SW 1271 (cell line): ENCODE measurements at places on chromosomes 2 and 18.

DNA sequence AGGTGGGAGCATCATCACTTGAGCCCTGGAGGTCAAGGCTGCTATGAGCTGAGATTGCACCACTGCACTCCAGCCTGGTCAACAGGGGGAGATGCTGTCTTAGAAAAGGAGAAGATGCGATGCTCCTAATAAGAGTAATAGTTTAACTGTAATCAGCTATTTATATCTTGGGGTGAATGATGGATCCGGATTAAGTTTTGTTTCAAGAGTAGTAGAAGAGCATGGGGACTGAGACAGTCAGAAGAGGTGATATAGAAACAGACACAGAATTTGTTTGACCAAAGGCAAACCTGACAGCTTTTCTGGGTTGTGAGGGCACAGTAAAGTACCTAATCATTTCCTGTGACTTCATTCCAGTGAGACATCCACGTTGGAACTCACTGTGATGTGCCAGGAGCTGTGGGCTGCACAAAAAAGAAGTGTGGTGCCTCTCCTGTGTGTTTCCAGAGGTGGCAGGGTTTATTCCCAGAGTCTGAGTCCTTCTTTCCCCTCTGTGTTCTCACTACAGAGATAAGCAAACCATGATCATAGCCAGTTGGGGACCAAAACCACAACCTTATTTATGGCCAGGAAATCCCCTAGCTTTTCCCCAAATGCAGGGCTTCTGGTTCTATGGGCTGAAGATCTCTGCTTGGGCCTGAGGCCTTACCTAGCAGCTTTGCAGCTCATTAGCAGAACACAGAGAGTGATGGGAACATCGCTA is 113.7 kb downstream of the XRCC5 start:
- peak; percentile 39 for DNase-seq

- DNase-seq, result no peak
Measured at GRCh38 chr2:149984311-149984710, 396.7 kb upstream of the MMADHC start.

DNA sequence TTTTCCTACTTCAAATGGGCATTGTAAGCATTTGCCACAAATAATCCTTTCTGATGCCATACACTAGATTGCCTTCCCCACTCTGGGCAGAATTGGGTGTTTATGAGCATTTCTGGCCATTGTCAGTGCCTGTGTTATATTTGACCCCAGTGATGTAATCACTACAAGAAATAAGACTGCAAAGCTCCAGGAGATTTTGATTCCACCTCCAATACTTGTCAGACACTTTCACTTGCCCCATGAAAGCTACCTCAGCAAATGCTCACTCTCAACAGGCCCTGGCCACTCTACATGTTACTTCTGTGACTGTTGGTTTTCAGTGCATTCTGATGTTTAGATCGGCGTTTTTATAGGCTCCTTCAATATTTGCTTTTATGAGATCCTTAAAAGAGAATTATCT is 135.1 kb downstream of the GFPT1 start:
- no peak for DNase-seq

- DNase-seq, result no peak
Measured at GRCh38 chr2:209451209-209451834, 27.5 kb downstream of the MAP2 start.

- DNase-seq, result no peak
Measured at GRCh38 chr2:27162151-27163121, 13.6 kb downstream of the TCF23 start.

- DNase-seq, result no peak
Measured at GRCh38 chr2:162075689-162076132, 1.7 kb upstream of the DPP4 start.

DNA sequence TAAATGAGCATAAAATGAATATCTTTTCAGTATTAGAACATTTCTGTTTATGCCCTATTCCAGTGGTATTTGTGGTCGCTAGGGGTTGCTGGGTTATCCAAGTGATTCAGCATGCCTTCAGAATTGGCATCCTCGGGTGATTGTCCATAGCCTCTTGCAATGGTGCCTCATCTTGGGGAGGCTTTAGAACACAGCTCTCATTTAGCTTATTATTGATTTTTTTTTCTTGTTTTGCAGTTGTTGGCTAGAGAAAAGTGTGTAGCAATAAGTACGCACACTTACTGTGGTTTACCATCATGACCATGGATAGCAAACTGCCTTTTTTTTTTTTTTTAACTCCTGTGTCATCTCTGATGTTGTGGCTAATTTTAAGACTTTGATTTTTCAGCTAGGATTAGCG is 33.6 kb downstream of the PLEKHA3 start:
- no peak for DNase-seq

GRCh38 chr2:184780944-184781343 is 182.6 kb downstream of the ZNF804A start:
- no peak for DNase-seq

DNA sequence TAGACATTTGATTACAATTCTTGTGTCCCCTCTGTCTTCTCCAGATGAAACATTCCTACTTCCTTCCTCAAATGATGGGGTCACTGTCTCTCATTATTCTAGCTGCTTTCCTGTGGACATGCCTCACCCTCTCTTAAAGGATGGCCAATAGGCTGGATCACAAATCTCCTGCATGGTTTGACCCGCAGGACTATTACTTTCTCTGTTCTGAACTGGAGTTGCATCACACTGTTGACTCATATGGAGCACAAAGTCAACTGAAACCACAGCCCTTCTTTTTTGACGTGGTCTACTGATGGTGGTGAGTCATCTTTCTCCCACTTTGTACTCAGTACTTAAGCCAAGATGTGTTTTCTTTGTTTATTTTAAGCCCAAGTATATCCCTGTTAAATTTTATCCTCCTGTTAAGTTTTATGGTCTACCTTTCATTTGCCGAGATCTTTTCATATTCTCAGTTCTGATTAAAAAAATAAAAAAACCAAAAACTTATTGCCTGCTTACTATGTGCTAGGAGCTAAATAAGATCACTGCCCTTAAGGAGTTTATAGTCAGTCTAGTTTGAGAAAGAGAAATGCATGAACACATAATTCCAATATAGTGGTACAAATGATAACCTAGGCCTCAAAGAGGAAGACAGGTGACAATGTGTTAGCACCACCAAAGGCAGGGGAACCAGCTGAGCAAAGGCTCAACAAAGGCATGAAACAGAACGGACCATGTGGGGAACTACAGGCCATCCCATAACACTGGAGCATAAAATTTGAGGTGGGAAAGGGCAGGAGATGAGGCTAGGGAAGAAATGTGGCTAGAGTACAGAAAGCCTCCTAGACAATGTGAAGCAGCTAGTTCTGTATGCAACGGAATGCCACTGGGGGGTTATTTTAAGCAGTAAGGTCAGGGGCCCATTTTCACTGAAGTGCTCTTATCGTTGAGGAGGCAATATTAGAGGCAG is 67.6 kb upstream of the ZFP36L2 start:
- DNase-seq, result peak; percentile 68

DNA sequence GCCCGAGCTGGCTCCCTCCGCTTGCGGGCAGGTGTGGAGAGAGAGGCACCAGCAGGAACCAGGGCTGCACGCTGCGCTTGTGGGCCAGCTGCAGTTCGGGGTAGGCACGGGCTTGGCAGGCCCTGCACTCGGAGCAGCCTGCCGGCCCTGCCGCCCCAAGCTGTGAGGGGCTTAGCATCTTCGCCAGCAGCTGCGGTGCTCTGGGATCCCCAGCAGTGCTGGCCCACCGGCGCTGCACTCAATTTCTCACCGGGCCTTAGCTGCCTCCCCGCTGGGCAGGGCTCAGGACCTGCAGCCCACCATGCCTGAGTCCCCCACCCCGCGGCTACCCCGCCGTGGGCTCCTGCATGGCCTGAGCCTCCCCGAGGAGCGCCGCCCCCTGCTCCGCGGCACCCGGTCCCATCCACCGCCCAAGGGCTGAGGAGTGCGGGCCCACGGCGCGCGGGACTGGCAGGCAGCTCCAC is 434.4 kb upstream of the RGPD4 start:
- no peak for DNase-seq

- no peak for DNase-seq
Measured at GRCh38 chr2:29417630-29418029, 302.4 kb downstream of the CLIP4 start.

DNA sequence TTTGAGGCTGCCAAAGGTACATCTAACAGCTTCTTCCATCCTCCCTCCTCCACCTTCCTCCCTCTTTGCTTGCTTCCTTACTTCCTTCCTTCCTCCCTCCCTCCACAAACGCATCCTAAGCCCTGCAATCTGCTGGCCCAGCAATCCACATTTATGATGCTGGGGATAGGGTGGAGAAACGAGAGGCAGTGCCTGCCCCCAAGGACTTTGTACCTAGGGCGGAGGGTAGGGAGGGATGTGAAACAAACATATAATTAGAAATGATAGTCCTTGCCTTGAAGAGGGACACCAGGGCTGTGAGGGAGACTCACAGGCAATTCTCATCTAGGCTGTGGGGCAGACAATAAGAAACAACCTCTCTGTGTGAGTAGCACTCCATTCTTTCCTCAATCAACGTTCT is 188.3 kb downstream of the ANKRD30B start:
- DNase-seq, result no peak

DNA sequence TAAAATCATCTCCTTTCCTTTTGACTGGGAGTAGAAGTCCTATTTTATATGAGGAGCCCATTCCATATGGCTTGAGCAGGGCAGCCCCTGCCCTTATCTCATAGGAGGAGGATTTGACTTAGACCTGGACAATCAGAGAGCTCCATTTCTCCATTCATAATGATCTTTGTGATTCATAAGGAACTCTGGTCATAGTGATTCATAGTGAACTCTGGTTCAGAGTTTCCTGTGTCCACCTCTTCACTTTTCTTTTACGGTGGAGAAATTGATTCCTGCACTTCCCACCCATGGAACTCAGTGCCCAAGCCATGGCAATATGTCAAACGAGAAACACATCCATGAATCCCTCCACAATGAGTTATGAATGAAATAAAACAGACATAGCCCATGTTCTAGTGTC is 12.8 kb upstream of the MYO3B start:
- no peak for DNase-seq

DNA sequence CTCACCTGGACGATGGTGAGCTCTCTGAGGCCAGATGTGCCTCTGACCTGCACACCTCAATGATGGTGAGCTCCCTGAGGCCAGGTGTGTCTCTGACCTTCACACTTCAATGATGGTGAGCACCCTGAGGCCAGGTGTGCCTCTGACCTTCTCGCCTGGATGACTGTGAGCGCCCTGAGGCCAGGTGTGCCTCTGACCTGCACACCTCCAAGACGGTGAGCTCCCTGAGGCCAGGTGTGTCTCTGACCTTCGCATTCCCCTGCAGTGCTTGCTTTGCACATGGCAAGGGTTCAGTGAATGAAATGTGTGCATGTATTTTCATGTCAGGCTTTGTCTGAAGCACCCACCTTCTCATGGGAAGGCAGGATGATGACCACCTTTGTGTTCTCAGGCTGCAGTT is 95.5 kb downstream of the PTGR3 start:
- DNase-seq, result no peak

DNA sequence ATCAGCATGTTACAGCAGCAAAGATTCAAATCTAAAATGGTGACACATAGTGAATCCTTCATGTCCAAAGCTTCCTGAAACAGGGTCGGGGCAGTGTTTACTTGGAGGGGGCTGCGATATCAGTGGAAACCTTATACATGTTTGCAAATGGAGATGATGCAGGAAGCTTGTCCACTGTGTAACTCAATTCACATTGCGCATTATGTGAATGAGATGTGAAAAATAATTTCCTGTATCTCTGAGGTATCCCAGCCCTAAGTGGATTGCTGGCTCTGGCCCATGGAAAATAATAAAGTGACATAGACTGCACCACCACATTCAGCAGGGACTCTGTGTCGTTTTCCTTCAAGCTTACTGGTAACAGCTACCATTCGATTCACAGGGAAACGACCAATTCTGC is 505.5 kb downstream of the GALR1 start:
- no peak for DNase-seq

DNA sequence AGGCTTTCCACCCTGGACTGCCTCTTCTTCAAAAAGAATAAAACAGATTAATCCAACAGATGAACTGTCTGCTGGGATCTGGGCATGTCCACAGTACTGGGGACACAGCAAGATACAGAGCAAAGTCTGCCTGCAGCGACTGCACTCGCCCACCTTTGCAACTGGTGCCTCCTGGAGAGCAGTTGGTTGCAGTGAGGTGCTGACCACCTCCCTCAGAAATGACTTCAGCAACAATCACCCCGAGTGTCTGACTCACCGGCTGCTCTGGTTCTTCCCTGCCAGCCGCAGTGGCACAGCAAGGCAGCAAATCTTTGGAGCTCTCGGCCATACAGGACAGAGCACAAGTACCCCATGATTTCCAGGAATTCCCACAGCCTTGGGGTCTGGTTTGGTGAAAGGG is 179.7 kb downstream of the ANAPC1 start:
- DNase-seq, result no peak

GRCh38 chr2:8977758-8978157 is 25.7 kb downstream of the MBOAT2 start:
- DNase-seq, result no peak
